Stimulated activated CD8-positive, alpha-beta memory T cell treated with anti-CD3 and anti-CD28 coated beads, Interleukin-4, amount 100 ng/mL, for 4 hours (primary cell): ENCODE measurements at places on chromosomes 4 and X.
A peak's percentile ranks its signal among the peaks of the same experiment; 100 is the strongest.

DNA sequence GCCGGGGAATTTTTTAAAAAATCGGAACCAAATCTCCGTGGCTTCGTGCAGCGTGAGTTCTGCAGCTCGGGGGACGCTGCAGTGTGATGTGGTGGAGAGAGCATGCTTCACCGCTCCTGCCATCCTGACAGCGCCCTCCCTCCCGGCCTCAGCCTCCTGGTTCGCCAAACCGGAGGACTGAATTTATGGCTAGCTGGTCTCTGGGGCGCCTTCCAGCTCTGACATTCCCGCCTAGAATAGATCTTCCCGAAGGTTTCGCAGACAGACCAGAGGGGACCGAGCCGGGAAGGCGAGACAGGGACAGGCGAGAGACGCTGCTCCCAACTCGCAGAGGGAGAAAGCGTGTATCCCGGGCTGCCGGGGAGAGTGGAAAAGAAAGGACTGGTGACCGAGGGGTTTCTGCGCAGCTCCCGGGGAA lies 25.9 kb downstream of the HOPX start:
- no peak for DNase-seq

DNA sequence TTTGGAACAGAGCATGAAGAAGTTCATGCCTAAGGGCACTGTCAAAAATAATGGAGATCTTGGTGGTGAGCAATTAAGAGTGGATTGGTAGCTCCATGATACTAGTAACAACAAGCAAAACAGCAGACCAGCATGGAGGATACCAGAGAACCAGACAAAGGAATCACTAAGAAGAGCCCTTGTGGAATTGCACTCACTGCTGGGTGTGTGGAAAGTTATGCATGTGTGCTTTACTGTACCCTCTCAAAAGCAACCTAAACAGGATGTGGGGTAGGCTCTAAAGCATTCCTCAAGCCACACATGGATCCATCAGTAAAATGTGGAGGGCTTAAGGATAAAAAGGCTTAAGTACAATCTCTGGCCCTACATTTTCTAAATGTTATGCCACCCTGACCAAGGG lies 69.5 kb downstream of the AR start:
- DNase-seq, result no peak

DNA sequence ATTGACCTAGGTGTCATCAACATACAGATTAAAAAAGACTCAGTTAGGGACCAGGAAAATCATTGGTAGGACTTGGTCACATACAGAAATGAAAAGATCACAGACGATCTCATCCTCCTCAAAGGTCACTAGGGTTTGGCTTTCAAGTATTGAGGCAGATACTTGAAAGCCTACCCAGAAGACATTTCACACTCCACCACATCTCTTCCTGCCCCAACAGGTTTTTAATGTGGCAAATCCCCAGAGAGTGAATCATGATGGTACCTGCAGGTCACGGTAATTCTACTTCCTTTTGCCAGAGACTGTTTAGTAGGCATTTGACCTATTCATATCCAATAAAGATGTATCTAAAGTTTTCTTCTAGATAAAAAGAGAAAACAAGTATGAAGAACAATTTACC lies 44.1 kb downstream of the INPP4B start:
- no peak for DNase-seq

GRCh38 chrX:18410038-18410437 lies 15.4 kb upstream of the CDKL5 start:
- no peak for DNase-seq

DNA sequence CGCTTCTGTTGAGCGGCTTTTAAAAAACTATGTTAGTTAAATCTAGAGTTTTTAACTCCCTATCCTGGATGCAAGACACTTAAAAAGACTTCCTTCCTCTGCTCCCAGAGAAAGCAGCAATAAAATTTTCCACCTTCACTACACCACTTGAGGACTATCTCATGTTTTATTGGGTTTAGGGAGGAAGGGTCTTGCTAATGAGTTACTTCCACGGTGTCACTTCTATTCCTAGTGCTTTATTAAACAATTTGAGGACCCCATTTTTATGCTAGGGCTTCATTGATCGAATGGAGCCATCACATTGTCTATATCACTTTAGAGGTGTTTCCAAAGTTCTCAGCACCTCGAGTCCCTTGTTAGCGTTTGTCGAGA lies 3.7 kb upstream of the STIM2 start:
- no peak for DNase-seq

DNA sequence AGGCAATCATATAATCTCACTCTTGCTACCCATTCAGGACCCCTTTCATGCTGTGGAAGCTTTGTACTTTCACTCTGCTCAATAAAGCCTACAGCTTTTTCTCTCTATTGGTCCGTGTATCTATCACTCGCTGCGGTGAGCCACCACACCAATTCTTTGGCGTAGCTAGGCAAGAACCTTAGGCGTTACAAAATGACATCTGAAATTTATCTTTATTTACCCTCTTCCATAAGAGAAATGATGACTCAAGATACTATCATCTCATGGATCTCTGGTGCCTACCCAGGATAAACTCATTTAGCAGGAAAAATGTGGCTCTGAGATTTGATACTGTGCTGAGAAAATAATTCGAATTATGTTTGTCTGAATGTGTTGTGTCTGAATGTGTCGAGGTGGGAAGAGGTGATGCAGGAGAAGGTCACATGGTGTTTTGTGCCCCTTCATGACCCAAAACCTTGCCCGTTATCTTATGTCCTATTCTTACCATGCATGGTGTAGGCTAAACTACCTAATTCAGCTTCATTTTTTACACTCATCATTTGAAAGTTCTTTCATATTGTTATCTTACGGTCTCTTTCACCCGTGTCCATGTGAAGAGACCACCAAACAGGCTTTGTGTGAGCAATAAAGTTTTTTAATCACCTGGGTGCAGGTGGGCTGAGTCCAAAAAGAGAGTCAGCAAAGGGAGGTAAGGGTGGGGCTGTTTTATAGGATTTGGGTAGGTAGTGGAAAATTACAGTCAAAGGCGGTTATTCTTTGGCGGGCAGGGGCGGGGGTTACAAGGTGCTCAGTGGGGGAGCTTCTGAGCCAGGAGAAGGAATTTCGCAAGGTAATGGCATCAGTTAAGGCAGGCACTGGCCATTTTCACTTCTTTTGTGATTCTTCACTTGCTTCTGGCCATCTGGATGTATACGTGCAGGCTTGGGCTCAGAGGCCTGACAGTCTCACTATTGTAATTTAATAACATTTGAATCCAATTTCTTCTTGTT lies 41.6 kb upstream of the GIMD1 start:
- DNase-seq, result no peak

- no peak for DNase-seq
Observed at GRCh38 chr4:57607566-57608180, 497.5 kb upstream of the IGFBP7 start.

- DNase-seq, result no peak
Observed at GRCh38 chr4:105135785-105136184, 10.9 kb upstream of the TET2 start.

GRCh38 chr4:152536545-152537182 lies 772 bp upstream of the FBXW7 start:
- peak; percentile 38 for DNase-seq

DNA sequence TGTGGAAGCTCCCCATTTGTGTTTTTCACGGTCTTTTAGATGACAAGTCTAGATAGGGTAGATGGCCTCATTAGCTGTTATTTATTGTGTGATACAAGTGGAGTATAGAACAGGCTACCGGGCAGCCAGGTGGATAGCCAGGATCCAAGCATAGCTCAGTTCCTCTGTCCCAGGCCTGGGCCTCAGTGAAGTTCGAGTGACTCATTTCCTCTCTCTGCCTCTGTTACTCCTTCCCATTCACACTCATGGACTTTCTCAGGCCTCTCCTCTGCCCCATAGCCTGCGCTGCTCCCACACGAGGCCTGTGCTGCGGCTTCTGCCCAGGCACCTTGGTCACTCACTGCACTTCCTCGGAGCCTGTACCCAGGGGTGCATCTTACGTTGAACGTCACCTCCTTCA lies 54.5 kb downstream of the TENM3 start:
- no peak for DNase-seq

DNA sequence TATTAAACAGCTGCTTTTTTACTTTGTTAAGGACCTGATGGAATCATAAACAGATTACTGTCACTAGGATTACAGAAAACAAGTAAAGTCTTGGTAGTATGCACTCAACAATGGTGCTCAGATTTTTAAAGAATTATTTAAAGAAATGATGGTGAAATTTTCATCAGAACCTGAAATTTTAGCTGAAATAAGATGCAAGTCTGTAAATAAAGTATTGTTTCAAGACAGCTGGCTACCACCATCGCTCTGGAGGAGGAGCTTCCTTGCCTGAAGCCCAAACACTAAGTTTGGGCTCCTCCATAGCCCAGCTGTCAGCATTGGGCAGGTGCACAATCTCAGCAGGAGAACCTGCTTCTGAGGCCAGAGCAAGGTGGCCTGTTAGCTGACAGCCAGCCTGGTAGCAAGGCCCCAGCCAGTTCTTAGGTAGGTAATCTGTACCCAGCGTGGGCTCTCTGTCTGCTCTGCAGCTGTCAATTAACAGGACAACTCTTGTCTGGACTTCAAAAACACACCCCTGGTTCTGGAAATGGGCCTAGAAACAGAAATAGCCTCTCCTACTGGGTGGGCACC lies 4.6 kb downstream of the GAB1 start:
- no peak for DNase-seq

DNA sequence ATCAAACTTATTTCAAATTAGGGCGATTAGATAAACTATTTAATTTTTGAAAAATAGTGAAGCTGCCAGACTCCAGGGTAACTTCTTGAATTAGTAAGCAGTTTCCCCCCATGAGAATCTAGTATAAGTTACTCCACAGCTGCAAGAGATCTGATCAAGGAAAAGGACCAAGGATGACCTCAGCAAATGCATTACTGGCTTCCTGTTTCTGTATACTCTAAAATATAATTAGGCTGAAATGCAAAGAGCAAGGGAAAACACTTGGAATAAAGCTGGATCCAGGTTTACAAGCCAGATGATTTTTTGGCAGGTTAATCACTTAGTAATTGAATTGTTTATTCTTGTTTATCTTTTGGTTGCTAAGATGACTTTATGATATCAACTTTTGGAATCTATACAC lies 13.4 kb upstream of the P2RY10 start:
- no peak for DNase-seq

DNA sequence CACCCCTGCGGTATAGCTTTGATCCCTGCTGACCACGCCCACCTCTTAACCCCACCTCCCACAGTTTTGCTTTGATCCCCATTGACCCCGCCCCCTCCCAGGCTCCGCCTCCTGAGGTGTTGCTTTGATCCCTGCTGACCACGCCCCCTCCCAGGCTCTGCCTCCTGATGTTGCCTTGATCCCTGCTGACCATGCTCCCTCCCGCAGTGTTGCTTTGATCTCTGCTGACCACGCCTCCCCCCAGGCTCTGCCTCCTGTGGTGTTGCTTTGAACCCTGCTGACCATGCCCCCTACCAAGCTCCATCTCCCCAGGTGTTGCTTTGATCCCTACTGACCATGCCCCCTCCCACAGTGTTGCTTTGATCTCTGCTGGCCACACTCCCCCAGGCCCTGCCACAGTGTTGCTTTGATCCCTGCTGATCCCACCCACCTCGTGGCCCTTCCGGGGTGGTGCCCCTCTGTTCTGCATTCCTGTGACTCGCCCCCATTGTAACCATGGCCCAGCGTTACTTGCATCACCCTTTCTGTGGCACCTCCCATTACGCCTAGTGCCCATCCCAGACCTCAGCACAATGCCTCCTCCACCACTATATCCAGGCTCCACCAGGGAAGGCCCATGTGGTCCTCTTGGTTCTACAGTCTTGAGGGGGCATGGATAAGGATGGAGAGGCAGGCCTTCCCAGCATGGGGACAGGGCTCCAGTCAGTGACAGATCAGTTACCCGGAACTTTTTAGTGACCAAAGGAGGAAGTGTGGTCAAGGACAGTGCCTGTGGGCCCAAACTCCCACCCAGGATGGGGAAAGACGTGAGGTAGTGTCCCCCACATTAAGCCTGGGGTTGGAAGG lies 70.8 kb downstream of the ADRA2C start:
- DNase-seq, result no peak

DNA sequence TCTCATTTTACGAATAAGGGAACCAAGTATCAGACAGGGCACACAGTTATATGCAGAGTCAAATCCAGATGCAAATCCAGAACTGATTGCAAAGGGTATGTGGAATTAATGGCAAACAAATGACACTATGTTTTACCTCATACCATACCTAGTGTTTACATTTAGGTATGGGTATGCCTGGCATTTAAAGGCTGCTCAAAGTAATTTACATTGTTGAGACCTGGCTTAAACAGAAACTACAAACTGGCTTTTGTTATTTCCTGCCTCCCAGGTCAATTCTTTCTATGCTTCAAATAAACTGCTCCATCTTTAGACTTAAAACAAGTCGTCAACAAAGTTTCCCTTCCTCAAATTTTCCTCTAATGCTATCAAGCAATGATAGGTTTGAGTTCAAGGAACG lies 33.7 kb downstream of the ANKRD17 start:
- no peak for DNase-seq

- no peak for DNase-seq
Observed at GRCh38 chr4:53712408-53713020, 121.2 kb upstream of the LNX1 start.
